Germinal center (tissue), 1 donor: ENCODE measurements at places on chromosomes 16 and 17.

DNA sequence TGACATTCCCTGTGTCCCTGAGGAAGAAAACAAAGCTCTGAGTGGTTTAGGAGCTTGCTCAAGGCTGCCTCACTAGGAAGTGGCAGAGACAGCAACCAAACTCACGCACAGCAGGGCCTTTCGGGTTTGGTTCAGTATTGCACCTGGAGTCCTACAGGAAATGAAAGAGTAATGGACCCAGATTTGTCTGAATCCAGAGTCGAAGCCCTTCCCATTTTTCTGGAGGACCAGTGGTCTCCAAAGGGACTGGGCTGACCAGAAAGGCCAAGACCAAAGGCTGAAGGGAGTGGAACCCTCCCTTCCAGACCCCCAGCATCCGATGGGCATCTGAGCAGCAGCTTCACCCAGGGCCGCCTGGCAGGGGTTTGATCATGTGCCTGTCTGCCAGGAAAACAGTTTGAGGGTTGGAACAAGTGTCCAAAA lies 85.5 kb upstream of the RPL38 start:
- DNase-seq: no peak

- DNase-seq: no peak
Measured at GRCh38 chr17:29716566-29716965, 93.9 kb upstream of the CORO6 start.

- no peak for DNase-seq
Measured at GRCh38 chr17:19958023-19958422, 19.6 kb downstream of the AKAP10 start.

DNA sequence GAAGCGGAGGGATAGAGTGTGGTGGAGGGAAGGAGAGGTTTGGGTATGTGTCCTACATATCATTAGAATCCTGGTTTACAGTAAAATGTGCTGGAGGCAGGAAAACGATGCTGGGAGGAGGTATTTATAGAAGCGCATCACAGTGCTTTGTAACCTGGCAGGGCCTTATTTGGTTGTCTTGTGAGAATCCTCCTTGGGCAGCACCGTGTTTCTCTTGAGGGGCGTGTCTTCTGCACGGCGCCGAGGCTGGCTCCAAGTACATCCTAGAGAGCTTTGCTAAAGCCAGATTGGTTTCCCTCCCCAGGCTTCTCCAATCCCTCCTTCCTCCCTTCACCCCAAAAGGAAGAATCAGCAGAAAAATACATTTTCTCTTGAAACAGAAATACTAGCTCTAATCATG lies 24.4 kb downstream of the CACNG5 start:
- no peak for DNase-seq

- peak; percentile 67 for DNase-seq
Measured at GRCh38 chr16:11354733-11355574, 9.7 kb downstream of the RMI2 start.

DNA sequence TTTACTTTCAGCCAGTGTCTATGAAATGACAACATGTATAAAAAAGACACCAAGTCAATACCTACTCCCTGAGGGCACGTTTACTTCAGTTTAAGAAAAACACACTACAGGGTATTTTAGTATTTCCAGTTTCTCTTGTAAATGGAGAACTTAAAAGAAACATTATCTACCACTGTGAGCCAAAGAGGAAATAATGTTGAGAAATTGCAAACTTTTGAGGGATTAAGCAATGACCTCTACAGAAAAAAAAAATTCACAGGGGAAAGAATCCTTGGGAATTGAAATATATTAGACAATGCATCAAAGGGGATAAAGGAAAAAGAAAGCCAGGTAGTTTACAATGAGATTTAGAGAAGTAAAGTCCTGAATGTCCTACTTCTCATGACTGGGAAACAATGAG lies 126.0 kb downstream of the KCNJ2 start:
- DNase-seq: no peak

DNA sequence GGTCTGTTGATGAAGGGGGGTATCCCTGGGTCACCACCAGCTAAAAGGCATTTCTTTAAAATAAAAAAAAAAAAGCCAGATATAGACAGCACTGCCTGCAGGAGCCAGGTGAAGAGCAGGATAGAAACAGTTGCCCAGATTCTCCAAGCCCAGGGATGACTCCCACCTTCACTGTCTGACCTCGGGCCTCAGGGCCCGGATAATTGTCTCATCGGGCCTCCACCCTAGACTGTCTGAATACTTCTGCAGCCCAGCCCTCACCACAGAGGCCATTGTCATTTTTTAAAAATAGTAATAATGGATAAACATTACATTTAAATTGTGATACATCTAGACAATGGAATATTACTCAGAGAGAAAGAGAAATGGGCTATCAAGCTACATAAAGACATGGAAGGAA lies 92.8 kb upstream of the TNRC6C start:
- DNase-seq: no peak

DNA sequence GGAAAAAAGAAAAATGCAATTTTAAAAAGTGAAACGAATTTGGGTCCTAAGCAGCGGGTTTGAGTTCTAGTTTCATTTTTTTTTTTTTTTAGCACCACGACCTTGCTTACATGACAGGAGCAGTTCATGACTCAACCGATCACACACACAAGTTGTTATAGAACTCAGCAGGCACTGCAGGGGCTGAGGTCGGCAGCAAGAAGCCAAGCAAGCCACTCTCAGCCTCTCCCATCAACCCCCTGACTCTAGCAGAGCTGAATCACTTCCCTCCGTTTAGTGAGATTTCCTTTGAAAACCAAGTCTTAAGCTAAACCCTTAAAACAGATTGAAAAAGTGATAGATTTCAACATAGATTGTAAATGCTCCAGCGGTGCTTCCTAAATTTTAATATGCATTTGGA lies 520.8 kb downstream of the HAPSTR1 start:
- DNase-seq: no peak

DNA sequence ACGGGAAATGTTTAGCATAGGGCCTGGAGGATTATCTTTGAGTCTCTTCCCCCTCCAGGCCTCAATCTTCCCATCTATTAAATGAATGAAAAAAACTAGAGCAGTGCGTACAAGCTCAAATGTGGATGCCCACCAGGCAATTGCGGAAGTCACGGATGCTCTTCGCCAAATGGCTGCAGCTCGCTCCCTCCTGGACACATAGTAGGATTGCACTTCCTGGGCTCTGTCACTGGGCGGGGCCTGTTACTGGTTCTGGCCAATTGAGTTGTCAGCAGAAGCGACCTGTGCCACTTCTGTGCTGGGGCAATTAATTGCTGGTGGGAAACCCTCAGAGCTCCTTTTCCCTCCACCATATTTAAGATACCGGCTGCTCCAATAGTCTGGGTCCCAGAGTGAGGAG lies 168.2 kb upstream of the IRX6 start:
- no peak for DNase-seq

DNA sequence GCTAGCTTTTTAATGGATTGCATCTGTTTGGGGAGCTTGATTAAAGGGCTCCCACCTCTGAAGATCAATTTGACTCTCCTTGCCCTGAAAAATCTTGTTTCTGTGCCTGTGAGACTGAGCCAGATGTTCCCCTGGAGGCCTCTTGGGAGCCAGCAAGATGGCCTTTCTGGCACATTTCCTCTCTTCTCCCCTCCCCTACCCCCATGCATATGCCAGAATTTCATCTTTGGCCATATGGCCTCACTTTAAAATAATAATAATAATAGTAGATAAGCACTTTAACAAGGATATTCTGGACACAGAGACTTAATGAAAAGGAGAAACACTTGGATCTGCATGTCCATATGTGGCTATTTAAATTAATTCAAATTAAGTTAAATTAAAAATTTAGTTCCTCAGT lies 144.1 kb upstream of the CES5A start:
- no peak for DNase-seq

GRCh38 chr16:2690852-2691251 lies 8.5 kb downstream of the KCTD5 start:
- no peak for DNase-seq

- no peak for DNase-seq
Measured at GRCh38 chr16:20833086-20833485, 26.8 kb downstream of the REXO5 start.

DNA sequence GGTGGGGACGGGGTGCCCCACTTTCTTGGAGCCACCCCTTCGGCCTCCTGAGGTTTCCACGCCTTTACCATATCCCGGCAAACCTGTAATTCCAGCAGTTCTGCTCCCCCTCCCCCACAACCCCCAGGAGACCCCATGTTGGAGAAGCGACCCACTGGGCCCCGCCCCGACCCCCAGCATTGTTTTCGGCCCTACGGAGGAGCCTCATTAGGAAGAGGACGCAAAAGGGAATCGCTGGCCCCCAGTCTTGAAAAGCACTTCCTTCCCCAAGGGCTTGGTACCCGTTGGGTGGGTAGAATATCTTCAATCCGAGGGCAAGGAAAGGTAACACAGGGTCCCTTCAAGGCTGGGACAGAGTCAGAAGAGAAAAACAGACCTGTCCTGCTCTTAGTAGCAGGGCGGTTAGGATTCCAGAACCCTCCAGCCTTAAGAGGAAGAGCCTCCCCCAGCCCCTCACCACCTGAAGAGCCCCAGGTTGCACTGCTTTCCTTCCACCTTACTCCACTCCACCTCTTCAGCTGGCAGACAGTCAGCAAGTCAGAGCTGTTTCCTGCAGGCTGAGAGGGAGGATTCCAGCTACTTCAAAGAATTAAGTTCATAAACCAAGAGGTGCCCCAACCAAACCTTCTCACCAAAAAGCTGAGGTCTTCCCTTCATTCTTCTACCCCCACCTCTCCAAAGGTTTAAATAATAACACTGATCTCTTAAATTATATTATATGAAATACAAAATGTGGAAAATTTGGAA lies 803 bp upstream of the TLCD2 start:
- no peak for DNase-seq

DNA sequence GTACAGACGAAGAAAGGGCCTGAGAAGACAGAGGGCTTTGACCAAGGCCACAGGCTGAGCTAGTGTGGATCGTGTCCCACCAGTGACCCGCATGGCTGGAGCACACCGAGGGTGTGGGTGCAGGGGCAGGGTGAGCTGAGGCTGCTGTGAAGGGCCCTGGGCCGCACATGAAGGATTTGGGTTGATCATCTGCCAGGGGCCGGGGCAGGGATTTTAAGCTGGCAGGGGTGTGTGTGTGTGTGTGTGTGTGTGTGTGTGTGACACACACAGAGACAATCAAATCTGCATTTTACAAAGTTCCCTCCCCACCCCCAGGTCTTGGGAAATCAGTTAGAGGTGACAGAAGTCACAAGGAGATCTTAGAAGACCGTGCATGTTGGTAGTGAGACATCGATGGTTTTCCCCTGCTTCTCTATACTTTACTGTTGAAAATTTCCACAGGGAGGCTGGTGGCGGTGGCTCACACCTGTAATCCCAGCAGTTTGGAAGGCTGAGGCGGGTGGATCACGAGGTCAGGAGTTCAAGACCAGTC lies 65.2 kb downstream of the SRCIN1 start:
- no peak for DNase-seq

GRCh38 chr17:67520252-67520906 lies 143.3 kb downstream of the PITPNC1 start:
- no peak for DNase-seq

GRCh38 chr16:67907397-67908180 lies 14.5 kb downstream of the PSKH1 start:
- no peak for DNase-seq

DNA sequence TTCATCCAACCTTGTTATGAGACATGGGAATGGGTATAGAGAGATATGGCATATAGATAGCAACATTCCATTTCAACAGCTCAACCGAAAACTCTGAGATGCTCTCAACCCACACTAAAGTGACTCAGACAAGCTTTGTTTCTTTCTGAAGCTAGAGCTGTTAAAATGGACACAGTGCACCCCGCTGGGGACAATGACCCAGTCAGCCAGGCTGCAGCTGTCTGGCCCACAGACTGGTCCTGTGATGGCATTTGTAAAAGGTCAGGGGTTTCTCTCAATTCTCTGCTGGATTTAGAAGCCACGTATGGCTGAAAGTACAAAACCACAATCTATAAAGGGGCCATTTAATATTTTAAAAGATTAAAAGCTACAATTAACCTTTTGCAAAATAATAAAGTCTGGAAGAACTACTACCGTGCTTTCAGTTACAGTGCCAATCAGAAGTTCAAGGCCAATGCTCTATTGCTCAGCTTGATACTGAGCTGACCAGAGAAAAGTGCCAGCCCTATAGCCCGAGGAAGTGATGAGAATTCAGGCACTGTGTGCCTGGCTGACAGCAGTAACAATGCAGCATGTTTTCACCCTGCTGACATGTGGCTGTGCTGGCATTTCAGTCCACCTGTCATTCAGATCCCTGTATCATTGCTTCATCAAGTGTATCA lies 60.2 kb downstream of the TEX2 start:
- DNase-seq: no peak

DNA sequence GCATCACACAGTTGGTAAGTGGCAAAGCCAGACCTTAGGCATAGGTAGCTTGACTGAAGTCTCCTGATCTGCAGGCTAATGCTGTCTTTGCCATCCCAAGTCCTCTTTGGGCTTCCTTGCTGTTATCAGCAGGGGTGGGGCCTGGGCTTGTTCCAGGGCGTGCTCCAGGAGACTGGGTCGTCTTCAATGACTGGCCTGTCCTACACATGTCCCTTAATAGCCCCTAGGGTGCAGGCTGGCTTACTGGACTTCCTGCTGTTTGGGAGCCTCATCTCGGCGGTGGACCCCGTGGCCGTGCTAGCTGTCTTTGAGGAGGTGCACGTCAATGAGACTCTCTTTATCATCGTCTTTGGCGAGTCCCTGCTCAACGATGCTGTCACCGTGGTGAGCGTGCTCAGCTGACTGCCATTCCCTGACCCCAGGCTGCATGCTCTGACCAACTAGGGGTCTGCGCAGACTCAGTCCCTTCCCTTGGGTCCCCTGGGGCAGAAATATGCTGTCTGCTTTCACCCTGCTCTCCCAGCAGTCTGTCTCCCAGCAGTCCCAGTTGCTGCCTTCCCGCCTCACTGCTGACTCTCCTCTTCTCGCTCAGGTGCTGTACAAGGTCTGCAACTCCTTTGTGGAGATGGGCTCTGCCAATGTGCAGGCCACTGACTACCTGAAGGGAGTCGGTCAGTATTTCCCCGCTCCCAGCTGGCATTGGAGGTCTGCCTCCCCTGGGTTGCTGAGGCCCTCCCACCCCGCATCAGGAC lies 6.2 kb downstream of the SLC9A5 start:
- no peak for DNase-seq

GRCh38 chr17:73210002-73210678 lies 17.3 kb downstream of the COG1 start:
- DNase-seq: no peak

- no peak for DNase-seq
Measured at GRCh38 chr17:6137716-6138502, 67.7 kb downstream of the WSCD1 start.

DNA sequence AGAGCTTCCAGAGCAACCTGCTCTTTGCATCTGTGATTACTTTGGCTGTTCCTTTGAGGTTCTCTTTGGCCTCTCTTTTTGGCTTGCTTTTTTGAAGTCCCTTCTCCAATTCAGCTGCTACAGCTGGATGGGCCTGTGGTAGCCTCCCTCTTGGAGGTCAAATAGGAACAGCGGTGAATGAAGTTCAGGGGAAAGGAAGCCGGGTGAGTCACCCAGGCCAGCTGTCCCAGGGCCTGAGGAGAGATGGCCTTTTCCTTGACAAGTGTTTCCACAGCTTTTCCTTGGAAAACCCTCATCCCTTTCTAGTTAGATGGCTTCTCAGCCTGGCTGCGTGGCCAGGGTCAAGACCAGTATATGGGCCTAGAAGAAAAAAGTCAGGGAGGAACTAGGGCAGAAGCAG lies 103.1 kb downstream of the STX8 start:
- DNase-seq: no peak
